AG04450 (cell line): ENCODE measurements at places on chromosomes 2 and 18. TPM values are rescaled to one million over a fixed set of nuclear protein-coding genes. Genes with fewer than 3 reads are reported as not detected.

- no peak for DNase-seq
These were observed 1807.0 kb downstream of the SUCLG1 start for GRCh38 chr2:82652117-82652516.

DNA sequence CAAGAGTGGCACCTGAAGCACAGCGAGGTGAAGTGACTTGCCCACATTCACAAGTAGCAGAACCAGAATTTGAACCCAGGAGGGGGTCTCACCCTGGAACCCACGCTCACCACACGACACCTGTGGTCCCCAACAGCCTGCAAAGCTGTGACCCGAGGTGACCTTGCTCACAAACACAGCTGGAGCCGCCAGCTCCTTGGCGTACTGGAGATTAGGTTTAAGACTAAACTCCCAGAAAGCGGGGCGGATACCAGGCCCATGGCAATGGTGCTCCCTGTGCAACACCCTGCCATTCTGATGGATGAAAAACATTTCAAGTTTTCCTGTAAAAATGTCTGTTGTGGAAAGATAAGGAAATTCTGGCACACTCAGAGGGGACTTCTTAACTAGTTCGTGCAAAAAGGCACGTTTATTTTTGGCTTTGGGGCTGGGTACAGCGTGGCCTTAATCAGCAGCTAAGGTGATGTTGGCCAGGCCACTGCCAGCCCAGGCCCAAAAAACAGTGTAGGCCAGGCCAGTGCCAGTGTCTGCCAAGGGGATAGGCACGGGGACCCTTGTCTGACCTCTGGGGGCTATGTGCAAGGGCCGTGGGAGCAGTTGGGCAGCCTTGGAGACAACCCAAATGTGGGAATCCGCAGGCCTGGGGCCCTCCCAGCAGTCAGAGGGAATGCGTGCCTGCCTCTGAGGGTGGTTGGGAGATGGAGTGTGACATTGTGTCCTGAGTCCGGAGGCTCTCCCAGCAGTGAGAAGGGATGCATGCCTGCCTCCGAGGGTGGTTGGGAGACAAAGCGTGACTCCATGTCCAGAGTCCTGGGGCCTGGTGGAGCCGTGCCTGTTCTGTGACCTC is 185.0 kb upstream of the HS6ST1 start:
- DNase-seq, result no peak

DNA sequence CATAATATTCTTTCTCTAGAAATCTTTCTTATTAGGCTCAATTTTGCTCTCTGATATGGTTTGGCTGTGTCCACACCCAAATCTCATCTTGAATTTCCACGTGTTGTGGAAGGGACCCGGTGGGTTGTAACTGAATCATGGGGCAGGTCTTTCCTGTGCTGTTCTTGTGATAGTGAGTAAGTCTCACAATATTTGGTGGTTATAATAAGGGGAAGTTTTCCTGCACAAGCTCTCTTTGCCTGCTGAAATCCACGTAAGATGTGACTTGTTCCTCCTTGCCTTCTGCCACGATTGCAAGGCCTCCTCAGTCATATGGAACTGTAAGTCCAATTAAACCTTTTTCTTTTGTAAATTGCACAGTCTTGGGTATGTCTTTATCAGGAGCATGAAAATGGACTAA is 73.8 kb downstream of the CAVIN2 start:
- no peak for DNase-seq

GRCh38 chr2:9666306-9666705 is 35.5 kb upstream of the YWHAQ start:
- DNase-seq, result no peak

The CD207 gene
- not detected in 2 replicates for polyA plus RNA-seq

DNA sequence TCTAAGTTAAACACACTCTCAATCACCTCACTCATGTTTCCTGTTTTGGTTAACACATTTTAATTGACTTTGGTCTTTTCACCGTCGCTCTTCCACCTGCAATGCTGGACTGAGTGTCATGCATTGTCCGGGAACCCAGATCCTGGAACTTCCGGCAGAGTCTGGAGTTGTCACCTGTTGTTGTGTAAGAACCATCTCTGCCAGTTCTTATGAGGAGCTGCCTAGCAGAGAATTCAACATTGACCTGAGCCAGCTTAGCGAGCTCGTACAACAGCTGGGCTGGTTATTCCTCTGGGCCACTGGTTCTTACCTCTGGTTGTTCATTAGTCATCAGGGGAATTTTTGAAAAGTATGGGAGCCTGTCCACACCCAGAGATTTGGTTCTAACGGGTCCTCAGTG is 75.7 kb downstream of the BCL2L11 start:
- DNase-seq, result no peak
